Cortex of kidney (tissue), 1 donor: ENCODE measurements at places on chromosomes 2 and 18.

DNA sequence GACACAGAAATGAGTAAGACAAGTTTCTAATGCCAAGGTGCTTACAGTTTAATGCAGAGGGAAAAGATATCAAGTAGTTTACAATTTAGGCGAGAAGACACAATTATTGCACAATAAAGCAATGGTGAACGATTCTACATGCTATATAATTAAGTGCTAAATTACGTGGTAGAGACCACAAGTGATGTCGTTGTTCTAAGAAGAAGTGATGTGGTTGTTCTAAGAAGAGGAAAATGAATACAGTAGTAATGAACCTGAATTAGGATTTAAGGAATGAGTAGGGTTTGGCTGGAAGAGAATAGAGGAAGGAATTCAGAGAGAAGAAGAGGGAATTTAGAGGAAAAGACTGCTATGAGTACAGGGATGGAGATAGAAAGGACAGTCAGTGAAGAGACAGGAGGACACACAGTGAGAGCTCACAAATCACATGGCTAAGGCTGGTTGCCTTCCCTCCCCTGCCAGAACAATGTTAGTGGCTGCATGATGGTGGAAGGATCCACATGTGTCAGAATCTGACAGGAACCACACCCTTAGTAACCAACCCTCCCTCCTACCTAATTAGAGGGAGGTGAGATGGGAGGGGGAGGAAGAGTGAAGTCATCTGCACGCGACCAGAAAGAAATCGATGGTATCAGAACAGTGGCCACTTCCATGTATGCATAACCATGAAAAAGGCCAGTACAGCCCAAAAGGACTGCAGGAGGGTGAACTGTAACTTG lies 44.7 kb downstream of the M1AP start:
- DNase-seq: no peak

GRCh38 chr18:23922939-23923338 lies 91.6 kb upstream of the TTC39C start:
- no peak for DNase-seq

- no peak for DNase-seq
Observed at GRCh38 chr18:62157843-62158242, 29.0 kb downstream of the PIGN start.

- no peak for DNase-seq
Observed at GRCh38 chr2:201006704-201007103, 43.2 kb upstream of the ORC2 start.

DNA sequence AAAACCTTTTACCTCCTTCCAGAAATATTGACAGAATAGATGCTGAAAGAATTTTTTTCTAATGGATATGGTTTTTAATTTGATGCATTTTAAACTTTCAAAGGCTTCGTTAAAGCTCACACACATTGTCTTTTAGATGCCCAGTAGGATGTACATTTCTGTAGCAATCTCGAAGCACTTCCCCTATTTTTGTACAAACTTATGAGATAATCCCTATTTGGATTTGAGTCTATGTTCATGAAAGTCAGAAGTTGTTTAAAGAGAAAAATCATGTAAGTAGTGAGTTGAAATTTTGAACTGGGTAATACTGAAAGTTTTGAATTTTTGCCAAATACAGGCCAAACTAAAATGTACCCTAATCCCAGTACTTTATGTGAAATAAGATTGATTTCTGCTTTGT lies 38.1 kb upstream of the MMADHC start:
- DNase-seq: no peak

- DNase-seq: no peak
Observed at GRCh38 chr2:36453652-36454051, 98.1 kb downstream of the CRIM1 start.

- DNase-seq: no peak
Observed at GRCh38 chr2:199932312-199932855, 21.3 kb downstream of the C2orf69 start.

DNA sequence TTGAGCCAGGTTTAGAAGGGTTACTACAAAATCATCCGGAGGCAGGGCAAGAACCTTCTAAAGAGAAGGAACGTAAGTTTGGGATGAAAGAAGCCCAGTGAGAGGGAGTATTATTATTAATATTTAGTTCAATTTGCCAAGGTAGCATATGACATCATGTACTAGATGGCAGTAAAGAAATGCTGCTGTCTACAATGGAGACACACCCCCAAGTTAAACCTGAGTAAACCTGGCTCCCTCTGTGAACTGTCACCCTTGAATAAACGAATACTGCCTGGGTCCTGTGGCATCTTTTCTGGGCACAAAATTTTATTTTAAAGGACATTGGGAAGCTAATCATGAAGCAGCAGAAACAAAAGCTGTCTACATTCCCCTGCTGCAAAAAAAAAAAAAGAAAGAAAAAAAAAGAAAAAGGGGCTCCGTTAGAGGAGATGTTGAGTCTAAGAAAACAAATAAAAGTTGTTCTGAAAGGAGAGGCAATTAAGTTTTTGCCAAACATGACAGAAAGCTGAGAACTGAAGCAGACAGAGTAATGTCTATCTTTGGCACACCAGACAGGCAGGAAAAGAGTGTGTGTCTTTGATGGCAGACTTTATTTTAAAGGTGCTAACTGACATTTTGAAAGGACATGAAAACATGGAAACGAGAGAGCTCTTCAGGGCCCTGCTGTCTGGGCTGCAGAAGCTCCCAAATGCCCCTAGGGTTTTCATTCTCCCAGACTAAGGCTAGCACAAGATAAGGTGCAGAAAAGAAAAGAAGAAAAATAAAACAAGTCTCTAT lies 557.7 kb upstream of the CHAC2 start:
- DNase-seq: no peak

DNA sequence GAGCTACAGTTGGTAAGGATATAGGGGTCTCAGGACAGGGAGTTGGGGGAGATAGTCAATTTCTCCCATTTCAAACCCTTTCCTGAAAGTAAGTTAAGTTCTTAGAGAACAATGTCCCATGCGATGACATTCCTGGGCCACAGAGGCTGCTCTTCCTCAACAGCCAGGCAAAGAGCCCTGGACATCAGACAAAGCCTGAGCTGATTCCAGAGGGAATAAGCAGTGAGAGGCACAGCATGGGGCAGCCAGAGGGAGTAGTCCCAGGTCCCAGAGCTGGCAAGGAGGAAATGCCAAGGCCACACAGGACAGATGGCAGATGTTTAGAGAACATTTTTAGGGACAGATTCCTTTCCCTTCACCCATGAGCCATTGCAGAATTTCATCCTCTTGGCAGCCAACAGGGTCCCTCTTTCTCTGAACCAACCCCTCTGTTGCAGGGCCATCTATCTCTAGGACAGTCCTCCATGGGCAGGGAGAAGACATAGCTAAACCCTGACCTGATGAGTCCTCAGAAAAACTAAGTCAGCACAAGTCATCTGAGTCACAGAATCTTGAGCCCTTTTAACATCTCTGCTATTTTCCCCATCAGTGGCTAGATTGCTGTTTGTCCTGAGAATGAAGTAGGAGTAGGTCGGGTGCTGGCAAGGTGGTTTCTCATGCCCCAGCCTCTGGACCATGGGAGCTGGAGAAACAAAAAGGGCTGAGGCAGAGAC lies 81.6 kb upstream of the STPG4 start:
- no peak for DNase-seq

DNA sequence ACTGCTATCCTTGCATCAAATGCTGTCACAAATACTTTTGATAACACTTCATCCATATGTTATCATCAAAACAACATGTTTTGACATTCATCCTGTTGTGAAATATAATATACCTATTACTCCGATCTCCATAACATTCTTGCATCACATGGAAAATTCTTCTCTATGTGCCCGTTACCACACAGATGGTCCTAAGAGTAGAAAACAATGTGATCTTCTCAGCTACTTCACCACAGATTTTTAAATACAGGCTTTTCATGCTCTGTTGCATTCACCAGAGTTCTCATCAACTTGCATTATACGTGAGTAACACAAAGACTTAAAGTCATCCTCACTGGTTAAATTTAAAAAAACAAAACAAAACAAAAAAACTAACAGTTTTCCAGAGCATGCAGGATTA lies 1603.3 kb upstream of the ZEB2 start:
- DNase-seq: no peak

GRCh38 chr2:216151313-216152025 lies 42.3 kb downstream of the XRCC5 start:
- DNase-seq: no peak

GRCh38 chr2:76584474-76584873 lies 873.8 kb upstream of the GCFC2 start:
- no peak for DNase-seq

DNA sequence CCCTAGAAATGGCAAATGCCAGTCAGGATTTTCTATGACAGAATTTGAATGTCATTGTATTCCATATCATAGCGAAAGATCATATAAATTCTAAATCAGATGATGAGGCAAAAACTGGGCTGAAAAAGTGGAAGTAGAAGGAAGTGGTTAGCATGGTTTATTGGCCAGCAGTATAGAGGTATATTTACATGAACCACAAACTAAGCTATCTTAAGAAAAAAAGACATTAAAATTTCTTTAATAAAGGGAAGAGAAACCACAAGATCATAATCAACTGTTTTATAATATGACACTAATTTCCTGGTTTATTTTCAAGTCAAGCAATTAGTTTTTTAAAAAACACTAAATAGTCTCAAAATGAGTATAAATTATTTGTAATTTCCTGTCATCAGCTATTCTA lies 123.2 kb upstream of the LRP1B start:
- DNase-seq: no peak

GRCh38 chr18:42954887-42955286 lies 160.6 kb downstream of the RIT2 start:
- no peak for DNase-seq

DNA sequence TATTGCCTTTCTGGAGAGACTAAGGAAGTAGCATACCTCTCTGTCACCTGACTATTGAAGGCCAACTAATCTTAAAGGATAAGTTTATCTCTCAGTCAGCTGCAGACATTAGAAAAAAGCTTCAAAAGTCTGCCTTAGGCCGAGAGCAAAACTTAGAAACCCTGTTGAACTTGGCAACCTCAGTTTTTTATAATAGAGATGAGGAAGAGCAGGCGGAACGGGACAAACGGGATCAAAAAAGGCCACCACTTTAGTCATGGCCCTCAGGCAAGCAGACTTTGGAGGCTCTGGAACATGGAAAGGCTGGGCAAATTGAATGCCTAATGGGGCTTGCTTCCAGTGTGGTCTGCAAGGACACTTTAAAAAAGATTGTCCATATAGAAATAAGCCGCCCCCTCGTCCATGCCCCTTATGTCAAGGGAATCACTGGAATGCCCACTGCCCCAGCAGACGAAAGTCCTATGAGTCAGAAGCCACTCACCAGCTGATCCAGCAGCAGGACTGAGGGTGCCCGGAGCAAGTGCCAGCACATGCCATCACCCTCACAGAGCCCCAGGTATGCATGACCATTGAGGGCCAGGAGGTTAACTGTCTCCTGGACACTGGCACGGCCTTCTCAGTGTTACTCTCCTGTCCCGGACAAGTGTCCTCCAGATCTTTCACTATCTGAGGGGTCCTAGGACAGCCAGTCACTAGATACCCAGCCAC lies 61.5 kb upstream of the FAM98A start:
- no peak for DNase-seq

- DNase-seq: no peak
Observed at GRCh38 chr2:47048801-47049480, 106.2 kb downstream of the STPG4 start.

- DNase-seq: no peak
Observed at GRCh38 chr2:170643346-170643745, 71.8 kb upstream of the SP5 start.

GRCh38 chr2:736939-737338 lies 59.7 kb upstream of the TMEM18 start:
- no peak for DNase-seq

DNA sequence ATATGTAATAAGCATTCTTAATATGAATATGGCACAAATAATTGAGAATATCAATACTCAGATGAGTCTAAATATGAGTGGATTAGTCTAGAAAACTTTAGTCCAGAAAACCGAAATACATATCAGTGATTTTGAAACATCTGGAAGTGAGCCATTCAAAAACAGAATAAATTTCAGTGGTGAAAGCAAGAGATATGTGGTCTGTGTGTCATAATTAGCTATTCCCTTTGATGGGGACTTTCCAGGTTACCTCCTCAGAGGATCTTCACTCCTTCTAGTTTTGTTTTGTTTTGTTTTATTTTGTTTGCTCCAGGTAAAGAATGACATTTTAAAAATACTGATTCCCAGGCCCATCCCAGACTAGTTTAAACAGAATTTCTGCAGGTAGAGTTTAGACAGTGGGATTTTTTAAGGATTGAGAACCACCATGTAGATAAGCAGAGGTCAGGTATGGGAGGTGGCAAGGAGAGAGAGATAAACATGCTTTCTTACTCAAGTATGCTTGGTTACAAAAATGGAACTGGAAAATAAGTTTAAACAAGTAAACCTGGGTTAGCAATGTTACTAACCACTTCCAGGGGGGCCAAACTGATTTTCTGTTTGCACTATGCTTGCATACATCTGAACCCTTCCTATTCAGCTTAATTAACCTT lies 70.7 kb downstream of the NABP1 start:
- DNase-seq: no peak

DNA sequence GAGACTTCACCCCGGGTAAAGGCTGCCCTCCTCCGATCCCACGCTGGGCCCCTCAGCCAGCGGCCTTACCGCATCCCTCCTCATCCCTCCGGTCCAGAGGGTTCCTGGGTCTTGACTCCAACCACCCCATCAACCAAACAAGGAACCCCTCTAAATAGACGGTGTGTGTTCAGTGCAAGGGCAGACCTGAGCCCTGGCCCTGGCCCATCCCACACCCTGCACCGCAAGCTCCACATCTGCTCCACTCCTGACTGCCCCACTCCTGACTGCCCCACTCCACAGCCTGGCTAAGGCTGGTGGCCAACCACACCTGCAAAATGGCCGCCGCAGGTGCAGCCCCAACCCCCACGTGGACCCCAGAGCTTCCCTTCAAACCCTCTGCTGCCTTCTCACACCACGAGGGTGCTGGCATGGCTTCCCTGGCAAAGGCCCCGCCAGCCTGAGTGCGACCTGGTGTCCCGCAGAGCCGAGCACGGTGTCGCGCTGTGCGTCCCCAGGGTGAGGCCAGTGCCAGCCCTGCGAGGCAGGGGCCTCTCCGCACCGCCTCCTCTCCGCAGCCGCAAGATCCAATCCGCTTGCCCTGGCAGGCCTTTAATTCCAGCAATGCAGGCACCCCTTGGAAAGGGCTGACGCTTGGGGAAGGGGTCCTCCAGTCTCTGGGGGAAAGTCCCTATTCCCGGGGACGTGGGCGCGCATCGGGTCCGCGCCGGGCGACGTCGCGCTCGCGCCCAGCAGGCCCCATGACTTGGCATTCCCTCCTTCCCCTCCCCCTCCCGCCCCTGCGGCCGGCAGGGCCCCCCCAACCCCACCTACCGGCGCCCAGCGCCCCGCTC lies 1.5 kb downstream of the KIF1A start:
- DNase-seq: no peak

GRCh38 chr18:12819841-12820240 lies 64.2 kb downstream of the PTPN2 start:
- no peak for DNase-seq

DNA sequence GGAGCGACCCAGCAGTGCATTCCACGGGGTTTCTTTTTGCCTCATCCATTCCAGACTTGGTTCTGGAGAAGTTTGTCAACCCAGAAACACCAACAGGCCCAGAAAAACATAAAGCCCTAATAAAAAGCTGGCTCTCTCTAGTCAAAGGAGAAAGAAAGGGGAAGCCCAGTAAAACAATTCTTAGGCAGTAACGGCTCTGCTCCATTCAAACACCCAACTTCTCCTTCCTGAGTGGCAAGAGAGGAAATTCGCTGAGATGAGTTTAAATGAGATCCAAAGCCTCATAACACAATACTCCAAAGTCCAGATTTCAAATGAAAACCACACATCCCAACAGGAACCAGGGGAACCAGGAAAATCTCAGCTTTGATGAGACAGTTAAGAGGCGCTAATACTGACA lies 179.9 kb downstream of the RPIA start:
- DNase-seq: no peak

- DNase-seq: no peak
Observed at GRCh38 chr18:58316396-58317342, 272.6 kb downstream of the NEDD4L start.
